ENCODE measurements at places on chromosomes 16 and 17.

GRCh38 chr16:64391063-64391600 is 730.7 kb downstream of the CDH11 start:
- no peak for DNase-seq

DNA sequence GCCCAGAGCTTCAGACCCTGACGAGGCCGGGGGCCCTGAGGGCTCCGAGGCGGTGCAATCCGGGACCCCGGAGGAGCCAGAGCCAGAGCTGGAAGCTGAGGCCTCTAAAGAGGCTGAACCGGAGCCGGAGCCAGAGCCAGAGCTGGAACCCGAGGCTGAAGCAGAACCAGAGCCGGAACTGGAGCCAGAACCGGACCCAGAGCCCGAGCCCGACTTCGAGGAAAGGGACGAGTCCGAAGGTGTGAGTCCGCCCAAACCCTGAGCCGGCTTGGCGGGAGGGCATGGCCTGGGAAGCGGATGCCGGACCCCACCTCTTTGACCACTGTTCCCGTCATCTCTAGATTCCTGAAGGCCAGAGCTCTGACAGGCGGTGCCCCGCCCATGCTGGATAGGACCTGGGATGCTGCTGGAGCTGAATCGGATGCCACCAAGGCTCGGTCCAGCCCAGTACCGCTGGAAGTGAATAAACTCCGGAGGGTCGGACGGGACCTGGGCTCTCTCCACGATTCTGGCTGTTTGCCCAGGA is 4.4 kb downstream of the NOL3 start:
- DNase-seq: no peak

DNA sequence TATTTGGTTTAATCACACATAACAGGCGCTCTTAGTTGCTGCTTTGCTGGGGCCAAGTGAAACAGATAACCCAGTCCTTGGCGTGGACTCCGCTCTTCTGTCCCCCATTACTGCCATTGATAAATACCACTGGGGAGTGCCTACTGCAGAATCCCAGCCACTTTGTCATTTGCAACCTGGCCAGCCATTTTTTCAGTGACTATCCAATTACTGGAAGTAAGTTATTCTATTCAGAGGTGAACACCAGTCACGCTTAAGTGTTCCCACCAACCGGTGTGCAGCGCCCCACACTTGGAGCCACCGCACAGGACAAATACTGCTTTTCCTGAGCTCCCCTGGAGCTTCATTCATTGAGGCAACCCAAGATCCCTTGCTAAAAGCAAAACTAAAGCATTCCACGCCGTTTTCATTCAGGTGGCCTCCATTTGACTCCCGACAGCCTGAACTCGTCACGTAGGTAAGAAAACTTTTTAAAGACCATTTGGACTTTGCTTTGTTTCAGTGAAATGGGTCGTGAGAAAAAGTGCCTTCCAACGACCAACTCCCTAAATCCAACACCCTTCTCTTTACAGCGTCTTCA is 1.8 kb downstream of the USP7 start:
- no peak for DNase-seq

GRCh38 chr16:52727849-52728248 is 180.9 kb upstream of the TOX3 start:
- no peak for DNase-seq

GRCh38 chr16:24074574-24074973 is 181.6 kb upstream of the CACNG3 start:
- DNase-seq: no peak

DNA sequence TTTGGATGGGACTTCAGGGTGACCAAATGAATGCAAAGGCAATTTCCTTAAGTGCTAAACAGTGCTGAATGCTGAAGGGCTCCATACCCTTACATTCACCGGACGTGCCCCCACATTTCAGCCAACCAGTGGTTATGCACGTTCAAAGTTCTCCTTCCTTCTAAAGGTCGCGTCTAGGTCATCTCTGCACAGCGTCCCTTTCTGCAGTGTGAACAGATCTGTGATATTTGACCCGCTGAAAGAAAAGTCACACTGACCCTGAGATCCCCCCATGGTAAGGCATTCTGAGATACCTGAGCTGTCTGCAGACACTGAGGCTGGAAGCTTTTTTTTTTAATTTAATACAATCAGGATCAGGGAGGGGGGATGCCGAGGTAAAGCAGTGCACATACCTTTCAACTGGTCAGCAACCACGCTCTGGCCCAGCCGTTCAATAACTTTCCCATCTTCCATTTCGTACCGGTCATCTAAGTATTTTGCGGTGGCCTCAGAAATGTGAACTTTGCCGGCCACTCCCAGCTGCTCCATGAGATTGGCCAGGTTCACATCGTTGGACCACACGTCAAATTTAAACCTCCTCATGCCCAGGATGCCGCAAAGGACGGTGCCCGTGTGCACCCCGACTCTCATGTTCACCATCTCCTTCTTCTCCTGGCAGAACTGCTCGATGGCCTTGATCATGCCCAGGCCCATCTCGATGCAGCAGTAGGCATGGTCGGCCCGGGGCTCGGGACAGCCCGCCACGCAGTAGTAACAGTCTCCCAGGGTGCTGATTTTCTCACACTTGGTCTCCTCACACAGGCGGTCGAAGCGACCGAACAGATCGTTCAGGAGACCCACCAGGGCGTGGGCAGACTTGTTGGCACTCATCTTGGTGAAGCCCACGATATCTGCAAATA is 2.6 kb downstream of the ADCY9 start:
- no peak for DNase-seq

- DNase-seq: no peak
Observed at GRCh38 chr17:2695243-2695960, 16.2 kb downstream of the CLUH start.

GRCh38 chr16:68596266-68596665 is 48.8 kb upstream of the CDH3 start:
- no peak for DNase-seq

DNA sequence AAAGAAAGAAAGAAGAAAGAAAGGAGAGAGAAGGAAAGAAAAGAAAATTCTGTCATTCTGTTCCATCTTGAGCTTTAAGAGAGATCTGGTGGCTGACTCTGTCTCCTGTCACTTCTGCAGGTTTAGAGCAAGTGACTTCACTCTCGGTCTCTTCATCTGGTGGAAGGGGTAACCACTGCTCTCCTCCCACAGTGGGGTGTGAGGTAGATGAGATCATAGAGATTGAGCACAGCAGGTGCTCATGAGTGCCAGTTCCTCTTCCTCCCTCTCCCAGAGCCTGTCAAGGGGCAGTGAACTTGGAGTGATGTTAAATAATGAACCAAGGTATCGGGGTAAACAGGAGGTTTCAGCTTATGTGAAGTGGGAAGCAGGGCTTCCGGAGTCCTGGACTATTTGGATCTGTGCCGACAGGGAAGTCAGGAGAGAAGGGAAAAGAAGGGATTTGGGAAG is 47.7 kb downstream of the BEAN1 start:
- DNase-seq: peak; percentile 68

GRCh38 chr16:2904100-2904921 is 7.4 kb upstream of the FLYWCH1 start:
- DNase-seq: peak; percentile 80

- DNase-seq: no peak
Observed at GRCh38 chr17:45784741-45785479, 790 bp downstream of the CRHR1 start.

DNA sequence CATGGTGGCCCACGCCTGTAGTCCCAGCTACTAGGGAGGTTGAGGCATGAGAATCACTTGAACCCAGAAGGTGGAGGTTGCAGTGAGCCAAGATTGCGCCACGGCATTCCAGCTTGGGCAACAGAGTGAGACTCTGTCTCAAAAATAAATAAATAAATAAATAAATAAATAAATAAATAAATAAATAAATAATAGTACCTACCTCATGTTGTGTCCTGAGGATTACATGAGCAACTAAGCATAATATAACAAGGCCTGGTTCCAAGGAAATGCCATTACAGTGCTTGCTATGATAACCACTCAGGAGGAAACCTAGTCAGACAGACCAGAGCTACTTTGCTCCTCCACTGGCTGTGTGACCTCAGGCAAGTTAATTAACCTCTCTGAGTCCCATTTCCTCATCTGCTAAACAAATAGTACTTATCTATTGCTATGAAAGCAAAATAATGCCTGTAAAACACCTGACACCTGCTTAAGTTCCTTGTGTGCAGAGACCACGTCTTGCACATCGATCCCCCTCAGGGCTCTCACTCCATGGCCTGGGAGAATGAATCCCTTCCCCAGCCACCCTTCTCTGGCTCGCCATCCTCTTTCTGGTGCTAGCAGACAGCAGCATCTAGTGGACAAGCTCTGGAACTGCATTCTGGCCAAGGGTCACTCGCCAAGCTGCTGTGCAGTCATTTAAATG is 7.5 kb downstream of the EPOP start:
- DNase-seq: peak; percentile 64

DNA sequence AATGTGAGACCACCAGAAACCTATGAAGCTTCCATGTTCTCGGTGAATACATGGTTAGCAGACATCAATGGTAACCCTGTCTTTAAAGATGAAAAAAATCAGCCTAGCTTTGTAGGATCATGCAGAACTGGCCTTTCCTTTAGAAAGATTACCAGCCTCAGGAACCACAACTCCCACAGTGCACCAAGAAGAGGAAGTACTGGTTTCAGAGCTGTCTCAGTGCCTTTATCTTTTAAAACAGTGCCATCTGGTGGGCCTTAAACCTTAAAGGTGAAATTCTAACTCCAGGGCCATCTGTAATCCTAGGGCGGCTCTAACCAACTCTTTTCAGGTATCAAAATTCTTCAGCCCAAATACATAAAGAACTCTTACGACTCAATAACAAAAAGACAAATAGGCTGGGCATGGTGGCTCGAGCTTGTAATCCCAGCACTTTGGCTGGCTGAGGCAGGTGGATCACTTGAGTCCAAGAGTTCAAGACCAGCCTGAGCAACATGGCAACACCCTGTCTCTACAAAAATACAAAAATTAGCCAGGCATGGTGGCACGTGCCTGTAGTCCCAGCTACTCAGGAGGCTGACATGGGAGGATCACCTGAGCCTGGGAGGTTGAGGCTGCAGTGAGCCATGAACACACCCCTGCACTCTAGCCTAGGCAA is 5.4 kb downstream of the ATPAF2 start:
- DNase-seq: peak; percentile 65

- DNase-seq: no peak
Observed at GRCh38 chr17:43766413-43767052, 7.9 kb upstream of the SOST start.

DNA sequence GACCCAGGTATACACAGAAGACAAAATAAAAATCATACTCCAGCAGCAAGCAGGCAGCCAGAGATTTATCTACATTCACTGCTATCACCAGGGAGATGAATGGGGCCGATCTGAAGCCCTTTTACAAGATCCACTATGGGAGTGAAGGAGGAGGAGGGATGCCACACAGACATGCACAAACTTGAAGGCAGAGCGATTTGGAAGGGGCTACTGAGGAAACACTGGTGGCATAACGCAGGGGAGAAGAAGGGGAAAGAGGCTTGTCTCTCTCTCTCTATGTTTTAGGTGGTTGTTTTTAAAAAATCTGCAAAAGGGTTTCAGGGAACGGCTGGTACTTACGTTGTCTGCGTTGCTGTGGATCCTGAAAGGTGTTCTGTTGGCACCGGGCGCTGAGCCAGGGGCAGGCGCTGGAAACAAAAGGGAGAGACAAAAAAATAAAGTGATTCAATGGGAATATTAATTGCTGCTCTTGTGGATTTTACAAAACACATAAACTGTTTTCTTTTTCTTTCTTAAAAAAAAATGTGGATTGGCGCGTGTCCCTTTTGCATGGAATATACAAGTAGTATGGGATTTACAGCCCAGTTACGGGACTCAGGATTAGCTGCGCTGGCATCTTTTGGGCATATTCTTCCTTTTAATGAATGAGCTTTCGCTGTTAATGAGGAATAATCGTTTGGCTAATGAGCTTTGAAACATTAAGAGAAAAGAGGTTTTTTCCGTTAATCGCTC is 255.3 kb upstream of the PMFBP1 start:
- DNase-seq: no peak

DNA sequence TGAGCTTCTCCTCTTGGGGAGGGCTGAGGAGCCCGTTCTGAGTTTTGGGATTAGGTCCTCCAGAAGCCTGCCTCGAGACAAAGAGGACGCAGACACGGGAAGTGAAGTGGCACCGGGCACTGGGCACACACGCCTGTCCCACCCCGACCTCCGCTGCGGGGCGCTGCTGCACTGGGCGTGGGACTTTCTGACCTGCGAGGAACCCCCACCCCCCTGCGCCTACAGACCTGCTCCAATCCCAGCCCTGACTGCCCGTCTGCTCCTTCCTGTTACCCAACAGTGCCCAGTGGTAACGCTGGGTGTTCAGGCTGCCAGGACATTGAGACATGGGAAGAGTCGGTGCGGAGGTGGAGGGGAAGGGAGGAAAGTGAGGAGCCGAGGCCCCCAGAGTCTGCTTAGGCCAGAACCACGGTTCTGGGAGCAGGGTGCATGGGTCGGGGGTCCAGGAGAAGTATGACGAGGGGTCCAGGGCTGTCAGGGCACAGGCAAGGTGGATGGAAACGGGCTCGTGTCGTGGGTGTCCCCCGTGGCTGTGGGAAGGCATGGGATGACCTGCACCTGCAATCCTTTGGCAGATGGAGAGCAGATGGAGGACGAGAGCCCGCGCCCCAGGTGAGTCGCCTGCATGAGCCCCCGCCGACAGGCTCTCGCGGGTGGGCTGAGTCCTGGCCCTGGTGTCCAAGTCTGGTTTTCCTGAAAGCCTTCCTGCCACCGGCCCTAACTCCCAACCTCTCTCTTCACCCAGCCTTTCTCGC is 112.0 kb upstream of the CREBBP start:
- no peak for DNase-seq

DNA sequence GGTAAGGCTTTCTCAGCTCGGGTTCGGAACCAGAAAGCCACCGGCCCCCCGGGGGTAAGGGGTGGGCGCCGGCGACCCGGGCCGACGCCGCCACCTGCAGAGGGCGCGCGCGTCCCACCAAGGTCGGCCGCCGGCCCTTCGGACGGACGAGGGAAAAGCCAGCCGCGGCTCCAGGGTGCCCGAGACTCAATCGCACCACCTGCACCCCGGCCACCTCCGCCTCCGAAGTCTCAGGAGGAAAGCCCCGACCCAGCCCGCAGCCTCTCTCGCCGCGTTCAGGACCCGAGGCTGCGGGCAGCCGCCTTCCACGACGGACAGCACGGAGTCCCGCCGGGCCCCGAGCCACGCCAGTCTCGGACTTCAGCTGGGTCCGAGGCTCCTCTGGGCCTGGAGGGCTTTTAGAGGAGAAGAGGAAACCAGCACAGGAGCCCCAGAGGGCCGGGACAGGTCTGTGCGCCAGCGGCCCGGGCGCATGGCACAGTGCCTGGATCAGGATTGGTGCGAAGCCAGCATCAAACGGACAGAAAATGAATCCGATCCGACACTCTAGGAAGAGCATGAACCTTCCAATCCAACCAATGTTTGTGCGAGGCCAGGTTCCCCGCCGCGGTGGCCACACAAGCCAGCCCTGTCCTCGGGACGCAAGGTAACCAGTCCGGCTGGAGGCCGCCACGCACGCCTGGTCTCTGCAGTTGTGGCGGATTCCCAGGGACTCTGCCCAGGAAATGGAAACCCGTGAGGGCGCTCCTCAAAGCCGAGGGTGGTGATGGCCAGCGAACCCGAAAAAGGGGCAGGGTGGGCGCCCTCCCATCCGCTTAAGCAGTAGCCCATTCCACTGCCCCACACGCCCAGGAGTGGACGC is 6.7 kb downstream of the CBX8 start:
- DNase-seq: no peak

Measured in CD4-positive, alpha-beta T cell treated with Interleukin-15 for 1 hour (primary cell).